NCI-H1105 (cell line): ENCODE measurements at places on chromosomes 5 and 9.

DNA sequence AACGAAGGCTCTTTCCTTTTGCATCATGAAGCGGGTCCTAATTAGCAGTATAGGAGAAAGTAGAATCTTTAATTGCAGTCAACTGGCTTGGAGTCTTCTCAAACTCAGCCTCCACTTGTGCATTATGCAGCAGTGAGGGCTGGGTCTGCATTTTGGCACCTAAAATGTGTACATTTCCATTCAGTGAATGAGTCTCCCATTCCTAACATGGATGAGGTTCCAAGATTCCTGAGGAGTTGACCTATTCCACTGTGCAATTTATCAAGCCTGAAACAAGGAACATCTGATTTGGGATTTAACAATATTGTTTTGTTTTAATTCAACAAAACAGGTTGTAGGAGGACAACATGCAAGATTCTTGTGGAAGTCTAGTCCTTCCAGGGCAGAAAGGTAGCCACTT is 171.8 kb upstream of the S1PR3 start:
- no peak for DNase-seq

GRCh38 chr9:135212961-135213360 is 125.5 kb downstream of the OLFM1 start:
- DNase-seq = no peak

- no peak for DNase-seq
These were observed 174.5 kb downstream of the DOCK8 start for GRCh38 chr9:389159-389558.

DNA sequence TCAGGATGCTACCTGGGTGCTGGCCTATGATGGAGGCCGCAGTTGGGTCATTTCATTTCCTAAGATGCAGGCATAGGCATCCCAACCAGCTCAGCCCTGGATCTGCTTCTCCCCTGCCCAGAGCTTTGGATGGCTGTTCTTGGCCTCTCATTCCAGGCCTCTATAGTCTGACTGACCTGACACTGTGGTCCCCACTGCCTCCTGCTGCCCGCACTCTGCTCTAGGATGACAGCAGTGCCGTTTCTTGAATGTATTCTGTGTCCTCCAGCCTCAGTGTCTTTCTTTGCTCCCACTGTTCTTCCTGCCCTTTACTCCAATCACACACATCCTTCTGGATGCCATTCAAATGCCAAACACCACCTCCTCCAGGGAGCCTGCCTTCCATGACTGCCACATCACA is 235.7 kb downstream of the HSPA4 start:
- no peak for DNase-seq

GRCh38 chr5:58893551-58893950 is 310.7 kb downstream of the RAB3C start:
- no peak for DNase-seq

- no peak for DNase-seq
These were observed 166.4 kb upstream of the OTULINL start for GRCh38 chr5:14415024-14415697.

- no peak for DNase-seq
These were observed 16.5 kb downstream of the SPARC start for GRCh38 chr5:151670083-151670686.

DNA sequence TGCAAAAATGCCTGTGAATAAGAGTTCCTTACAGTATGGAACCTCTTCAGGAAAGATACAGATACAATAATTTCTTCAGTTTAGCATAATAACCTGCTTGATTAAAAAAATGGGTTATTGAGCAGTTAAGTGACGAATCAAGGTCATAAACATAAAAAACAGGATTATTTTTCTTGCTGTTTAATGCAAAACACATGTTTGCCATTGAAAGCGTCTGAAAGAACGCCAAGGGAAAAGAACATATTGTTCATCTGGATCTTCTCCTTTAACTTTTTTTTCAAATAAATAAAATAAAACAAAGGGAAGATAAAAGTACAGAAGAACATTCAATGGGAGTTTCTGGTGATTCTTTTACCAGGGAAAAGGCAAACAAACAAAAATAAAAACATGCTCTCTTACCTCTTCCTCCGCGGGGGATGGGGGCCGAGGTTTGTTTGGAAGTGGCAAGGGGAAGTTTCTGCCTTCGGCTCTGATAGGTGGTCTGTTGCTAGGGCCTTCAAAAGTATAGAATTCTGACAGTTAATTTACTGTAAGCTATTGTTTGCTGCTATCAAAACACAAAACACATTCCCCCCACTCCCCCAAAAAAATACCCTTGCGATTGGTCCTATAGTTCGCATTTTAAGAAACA is 20.1 kb downstream of the C5orf58 start:
- no peak for DNase-seq

DNA sequence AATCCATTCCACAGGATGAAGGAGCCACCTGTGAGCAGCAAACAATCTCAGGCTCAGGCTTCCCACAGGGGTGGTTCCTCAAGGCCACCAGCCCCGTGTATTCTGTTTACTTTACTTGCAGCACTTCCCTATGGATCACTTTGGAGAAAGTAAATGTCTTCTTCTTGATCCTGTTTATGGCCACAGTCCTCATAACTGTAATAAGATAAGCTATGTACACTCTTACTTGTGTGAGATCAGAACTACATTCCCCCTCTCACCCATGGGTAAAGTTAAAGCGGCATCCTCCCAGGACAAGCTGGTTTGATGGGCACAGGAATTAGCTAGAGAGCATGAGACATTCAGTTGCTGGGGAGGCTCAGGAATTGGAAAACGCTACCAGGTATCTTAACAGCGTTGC is 86.1 kb downstream of the TMEM215 start:
- DNase-seq = no peak

GRCh38 chr5:128913551-128913950 is 51.7 kb upstream of the SLC27A6 start:
- no peak for DNase-seq
